BE2C (cell line): ENCODE measurements at places on chromosomes 16 and 17.

DNA sequence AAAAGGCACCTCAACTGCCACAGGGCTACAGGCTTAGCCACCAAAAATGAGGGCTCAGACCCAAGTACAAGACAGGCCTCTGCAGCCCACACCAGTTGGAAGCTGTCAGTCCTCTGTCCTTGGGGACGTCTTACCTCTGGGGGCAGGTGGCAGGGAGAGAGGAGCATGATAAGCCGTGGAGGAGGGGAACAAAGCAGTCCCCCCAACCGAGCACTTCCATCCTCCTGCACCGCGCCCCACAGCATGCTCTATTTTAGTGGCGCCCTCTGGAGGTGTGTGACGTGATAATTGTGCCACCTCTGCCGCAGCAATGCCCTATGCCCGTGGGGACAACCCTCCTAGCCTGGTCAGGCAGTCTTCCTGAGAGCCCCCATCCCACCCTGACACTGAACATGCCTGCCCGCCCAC, 13.6 kb downstream of the G6PC3 start:
- DNase-seq: peak; percentile 59

DNA sequence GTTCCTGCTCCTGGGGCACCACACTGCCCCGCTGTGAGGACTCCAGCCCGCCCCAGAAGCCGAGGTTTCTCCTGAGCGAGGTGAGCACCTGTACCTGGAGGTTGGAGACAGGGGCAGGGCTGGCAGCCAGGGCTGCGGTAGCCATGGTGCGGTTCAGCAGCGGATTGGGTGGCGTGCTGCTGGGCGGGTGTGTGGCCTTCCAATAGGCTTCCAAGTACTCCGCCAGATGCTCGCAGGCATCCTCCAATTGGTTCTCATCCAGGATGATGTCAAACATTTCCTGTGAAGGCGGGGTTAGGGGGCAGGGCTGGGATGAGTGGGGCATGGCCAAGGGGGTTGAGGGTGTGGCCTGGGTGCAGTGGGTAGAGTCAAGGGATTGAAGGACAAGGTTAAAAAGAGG, 11.3 kb upstream of the ARL5C start:
- DNase-seq: peak; percentile 74

DNA sequence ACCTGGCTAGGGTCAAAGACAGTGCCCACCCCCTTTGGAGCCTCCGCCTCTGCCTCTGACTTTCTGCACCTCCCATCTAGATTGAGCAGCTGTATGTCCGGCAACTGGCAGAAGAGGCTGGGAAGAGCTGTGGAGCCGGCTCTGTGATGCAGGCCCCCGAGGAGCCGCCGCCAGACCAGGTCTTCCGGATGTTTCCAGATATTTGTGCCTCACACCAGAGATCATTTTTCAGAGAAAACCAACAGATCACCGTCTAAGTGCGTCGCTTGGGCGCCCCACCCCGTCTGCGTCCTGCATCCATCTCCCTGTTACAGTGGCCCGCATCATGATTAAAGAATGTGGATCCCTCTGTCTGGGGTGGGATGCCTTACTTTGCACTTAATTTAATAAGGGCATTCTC, 22.1 kb downstream of the IRF8 start:
- DNase-seq: no peak

- peak; percentile 78 for DNase-seq
Observed at GRCh38 chr17:79388556-79389295, 222.1 kb downstream of the RBFOX3 start.

- DNase-seq: no peak
Observed at GRCh38 chr16:88685156-88686061, 898 bp downstream of the SNAI3 start.

- DNase-seq: no peak
Observed at GRCh38 chr17:44604116-44604761, 47.0 kb downstream of the FZD2 start.

- DNase-seq: no peak
Observed at GRCh38 chr16:51734220-51734619, 583.1 kb upstream of the SALL1 start.

GRCh38 chr17:9026741-9027140, 5.4 kb downstream of the NTN1 start:
- no peak for DNase-seq

- DNase-seq: no peak
Observed at GRCh38 chr16:56349086-56349415, 76.3 kb downstream of the AMFR start.

DNA sequence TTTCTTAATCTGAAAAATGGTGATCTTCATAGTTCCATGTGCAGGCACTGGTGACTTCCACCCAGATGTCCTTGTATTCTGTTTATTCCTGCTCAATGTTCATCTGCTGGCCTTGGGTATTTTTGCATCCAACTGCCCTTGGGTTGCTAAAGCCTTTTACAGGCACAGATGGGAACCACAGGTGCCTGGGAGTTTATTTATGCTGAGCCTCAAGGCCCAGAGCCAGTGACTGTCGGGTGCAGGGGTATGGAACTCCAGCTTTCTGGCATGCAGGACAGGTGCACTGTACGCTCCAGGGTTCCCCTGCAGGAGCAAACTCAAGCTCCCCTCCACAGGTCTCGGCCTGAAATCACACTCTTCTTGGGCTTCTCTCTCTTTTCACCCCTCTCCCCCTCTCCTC, 22.3 kb downstream of the DYNLRB2 start:
- DNase-seq: no peak

DNA sequence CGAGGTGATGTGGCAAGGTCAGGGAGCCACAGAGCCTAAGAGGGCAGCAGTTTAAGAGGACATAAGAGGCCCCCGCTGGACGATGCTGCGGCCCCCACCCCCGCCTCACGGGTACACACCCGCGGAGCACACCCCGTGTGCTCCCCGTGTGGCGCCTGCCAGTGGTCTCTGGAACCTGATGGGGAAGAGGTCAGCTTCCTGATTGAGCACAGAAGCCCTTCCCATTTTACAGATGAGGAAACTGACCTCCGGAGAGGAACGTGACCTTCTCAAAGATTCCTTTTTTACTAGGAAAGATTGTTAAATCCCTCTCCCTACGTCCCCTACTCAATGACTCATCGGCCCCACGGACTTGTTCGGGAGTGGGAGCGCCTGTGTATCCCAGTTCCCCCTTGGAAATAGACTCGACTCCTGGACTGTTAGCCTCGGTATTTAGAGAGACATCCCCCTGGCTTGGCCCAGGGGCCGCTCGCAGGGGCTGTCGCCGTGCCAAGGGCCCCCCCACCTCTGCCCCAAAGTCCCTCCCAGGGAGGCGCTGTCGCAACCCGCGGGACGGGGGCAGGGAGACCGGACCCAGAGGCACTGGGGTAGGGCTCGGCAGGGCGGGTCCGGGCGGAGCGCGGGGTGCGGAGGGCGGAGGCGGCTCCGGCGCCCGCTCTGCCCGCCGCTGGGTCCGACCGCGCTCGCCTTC, at the start of gene ABCC3:
Gene ABCC3 (plus strand): TSS at position 658 of the 691 bp plus-strand sequence. CDS start 56 bp downstream, outside the sequence.
- DNase-seq: peak; percentile 34

- peak; percentile 79 for DNase-seq
Observed at GRCh38 chr16:58755989-58756649, 22.0 kb upstream of the GOT2 start.

- DNase-seq: no peak
Observed at GRCh38 chr17:47935961-47936360, 5.4 kb upstream of the PNPO start.

- DNase-seq: no peak
Observed at GRCh38 chr16:990516-991291, 9.1 kb downstream of the SOX8 start.

DNA sequence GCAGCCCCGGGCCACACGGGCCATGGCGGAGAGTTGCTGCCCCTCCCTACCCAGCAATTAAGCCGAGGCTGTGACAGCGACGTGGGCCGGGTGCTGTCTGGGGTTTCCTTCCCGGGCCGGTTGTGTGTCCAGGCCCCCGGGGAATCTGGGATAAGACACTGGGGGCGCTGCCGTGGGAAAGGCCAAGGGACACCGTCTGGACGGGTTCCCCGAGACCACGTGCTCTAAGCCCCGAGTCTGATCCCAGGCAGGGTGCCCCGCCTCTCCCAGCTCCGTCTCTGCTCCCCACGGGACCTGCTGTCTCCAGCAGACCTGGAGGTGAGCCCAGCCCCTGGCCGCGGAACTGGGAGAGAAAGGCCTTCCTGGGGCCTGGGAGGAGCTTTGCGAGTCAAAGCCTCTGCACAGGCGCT, 92.2 kb downstream of the IRX3 start:
- DNase-seq: peak; percentile 61

- no peak for DNase-seq
Observed at GRCh38 chr16:78689028-78689427, 589.6 kb downstream of the WWOX start.

DNA sequence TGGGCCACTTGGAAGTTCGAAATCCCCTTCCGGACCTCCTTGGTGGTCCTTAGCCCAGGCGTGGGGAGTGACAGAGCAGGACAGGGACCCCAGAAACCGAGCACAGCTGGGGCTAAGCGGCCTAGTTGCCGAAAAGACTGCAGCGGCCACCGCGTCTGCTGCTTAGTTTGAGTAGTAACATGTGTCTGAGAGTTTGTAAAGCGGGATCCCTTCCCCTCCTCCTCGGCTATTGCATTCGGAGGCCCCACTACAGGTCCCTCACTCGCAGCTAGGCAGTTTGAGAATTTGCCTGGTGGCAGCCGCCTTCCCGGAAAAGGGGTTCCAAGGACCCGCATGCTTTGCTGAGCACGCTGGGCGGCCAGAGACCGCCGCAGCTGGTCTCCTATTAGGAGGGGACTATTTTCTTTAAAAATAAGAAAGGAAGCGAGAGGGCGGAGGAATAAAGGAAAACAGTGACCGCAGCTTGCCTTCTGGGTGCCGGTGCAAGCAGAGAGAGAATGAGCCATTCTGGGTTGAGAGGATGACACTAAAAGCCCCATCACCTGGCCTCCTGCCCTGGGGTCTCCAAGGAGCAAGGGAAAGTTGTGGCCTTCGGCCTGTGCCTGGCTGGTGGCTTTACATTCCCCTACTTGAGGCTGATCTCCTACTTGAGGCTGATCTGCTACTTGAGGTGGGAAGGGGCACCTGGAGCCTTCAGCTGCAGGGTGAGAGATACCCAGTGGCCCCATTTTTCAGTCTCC, 1.1 kb upstream of the HOXB5 start:
- no peak for DNase-seq

DNA sequence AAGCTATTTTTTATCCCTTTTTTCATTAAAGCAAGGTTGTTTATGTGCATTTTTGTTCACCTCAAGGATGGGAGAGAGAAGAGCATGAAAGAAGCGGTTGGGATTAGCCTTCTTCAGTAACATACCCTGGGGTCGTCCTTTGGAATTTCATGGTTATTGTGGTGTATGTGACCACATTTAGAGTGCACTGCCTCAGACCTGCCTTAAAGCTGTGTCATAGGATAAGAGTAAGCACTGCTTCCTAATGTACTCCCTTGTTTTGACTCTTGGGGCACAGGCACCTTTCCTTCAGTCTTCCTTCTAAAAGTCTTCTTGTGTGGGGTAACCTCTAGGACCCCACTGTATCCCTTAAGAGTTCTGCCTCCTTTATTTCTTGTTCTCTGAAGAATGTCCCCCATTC, 28.9 kb downstream of the TNRC6A start:
- no peak for DNase-seq

DNA sequence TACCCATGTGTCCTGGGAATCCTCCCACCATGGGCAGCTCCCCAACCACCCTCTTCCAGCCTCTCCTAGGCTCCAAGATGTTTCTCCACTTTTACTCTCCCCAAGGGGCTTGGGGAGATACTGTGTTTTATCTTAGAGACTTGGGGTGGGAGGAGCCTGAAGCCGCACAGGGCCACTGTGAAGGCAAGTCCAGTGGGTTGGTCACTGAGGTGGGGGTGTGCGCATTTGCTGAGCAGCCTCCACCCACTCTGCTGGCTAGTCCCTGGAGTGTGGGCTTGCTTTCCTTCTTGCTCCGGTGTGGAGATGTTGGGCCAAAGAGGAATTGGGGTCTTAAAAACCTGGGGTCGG, 4.1 kb upstream of the CLDN9 start:
- no peak for DNase-seq

- DNase-seq: no peak
Observed at GRCh38 chr17:76870377-76870714, 2.1 kb downstream of the MGAT5B start.

DNA sequence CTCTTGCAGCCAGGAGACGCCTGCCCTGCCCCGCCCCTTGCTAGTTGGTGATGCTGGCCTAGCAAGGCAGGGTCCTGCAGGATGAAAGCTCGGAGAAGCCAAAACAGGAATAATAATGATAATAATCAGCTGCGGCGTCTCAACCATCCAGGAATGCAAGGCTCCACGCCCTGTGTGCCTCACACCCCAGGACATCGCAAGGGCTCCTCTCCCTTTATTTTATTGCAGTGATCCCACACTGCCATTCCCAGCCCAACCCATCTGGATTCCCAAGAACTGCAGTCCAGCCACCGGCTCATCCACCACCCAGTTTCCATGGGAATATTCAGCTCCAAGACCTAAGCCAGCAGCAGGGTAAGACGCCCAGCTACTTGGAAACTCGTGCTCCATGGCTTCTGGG, 21.0 kb upstream of the ZNF652 start:
- DNase-seq: no peak

GRCh38 chr17:29156781-29157180, 23.4 kb downstream of the MYO18A start:
- DNase-seq: no peak

GRCh38 chr16:21145738-21146137, 4.9 kb downstream of the DNAH3 start:
- DNase-seq: no peak

- DNase-seq: no peak
Observed at GRCh38 chr17:57350266-57350665, 93.9 kb downstream of the MSI2 start.

DNA sequence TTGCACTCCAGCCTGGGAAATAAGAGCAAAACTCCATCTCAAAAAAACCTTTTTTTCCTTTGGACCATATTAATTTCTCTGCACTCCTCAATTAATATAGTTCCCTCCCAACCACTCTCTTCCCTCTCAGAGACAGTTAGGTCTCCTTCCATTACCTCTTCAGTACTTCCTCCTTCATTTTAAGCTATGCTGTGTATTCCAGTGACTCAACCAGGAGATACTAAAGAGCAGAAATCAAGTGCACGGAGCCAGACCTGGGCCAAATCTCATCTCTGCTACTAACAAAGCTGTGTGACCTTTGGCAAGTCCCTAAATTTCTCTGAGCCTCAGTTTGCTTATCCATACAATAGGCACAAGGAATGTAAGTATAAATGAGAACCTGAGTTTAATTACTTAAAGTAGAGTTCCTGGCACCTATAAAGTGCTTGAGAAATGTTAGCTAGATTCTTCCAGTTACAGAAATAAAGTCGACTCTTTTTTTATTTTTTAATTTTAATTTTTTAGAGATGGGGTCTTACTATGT, 8.5 kb downstream of the PECAM1 start:
- no peak for DNase-seq

DNA sequence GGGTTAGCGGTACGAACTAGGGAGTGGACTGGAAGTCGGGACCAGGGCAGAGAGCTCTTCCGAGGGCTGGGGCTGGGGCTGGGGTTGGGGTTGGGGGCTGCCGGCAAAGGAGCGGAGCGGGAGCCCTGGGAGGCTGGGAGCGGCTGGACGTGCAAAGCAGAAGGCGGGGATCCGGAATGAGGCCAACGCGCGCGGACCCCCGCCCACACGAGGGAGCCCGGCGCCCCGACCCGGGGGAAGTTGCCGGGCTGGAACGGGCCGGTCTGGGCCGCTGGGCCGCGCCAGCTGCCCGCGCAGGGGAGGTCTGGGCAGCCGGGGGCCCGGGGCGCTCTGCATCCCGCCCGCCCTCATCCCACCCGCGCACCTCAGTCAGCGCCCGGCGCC, 323 bp downstream of the ST3GAL2 start:
- peak; percentile 50 for DNase-seq
